ENCODE measurements at places on chromosomes 12 and 14.

DNA sequence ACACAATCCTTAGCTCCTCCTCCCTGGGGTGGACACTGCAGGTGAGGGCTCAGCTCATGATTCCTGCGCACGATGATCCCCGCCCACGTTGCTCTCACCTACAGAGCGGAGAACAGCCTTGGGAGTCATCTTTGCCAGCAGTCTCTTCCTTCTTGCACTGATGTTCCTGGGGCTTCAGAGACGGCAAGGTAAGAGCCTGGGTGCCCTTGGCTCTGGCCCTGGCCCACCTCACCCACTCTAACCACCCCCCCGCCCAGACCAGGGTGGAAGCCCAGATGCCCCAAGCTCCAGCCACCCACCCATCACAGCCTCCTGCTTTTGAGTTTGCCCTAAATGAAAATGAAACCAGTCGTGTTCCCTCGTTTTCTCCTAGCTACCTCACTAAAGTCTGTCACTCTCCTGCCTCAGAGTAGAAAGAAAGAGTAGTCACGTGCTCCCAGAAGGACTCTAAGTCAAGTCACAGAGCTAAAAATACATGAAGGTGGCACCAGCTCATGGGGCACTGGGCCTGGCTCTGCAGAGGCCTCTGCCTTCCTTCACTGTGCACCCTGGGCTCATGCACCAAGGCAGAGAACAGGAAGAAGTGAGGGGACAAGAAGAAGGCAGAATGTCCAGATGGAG, 9.0 kb downstream of the TAPBPL start:
- no peak for DNase-seq

DNA sequence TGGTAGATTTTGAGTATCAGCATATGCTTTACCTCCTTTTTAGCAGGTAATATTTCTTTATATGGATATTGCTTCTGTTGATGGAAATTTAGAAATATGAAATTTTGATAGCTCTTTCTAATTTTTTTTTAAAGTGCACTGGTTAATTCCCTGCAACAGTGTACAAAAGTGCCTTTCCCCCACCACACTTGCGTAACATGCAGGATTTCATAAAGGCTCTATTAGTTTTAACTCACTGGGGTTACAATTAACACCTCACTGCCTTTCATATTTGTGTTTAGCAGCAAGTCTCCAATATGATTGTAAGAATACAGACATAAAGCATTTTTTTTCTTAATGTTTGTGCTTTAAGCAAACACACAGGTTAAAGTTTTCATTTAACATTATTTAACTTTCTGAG, 25.6 kb downstream of the MNAT1 start:
- no peak for DNase-seq

DNA sequence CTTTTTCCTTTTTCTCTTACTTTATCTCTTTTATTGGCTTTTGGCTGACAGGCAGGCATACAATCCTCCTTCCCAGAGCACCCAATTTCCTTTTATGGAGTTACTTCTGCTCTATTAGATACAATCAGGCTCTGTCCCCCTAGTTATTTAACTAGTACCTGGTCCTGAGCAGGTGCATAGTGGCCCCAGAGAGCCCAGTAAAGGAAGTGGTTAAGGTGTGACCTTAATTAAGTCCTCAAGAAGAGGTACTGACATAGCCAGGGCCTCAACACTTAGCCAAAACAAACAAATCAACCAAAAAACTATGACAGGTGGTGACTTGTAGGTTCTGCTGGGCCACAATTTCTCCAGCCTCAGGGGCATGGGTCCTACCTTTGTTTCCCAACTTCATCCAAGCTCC, 82.9 kb downstream of the CCDC60 start:
- DNase-seq: no peak

DNA sequence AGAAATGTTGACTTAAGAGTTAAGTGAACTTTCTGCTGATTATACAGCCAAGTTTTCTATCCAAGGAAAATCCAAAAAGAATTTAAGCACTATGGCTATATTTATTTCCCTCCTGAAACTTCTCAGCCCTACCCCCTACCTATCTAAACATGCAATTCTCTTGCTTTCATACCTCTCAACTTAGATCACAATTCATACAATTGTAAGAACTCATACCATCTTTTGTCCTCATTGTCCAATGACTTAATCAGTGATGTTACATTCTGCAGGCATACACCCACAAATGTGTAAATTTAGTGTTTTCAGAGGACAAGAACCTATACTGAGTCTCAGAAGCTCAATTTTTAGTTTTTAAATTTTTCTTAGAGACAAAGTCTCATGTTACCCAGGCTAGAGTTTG, 62.1 kb downstream of the ZFC3H1 start:
- no peak for DNase-seq

DNA sequence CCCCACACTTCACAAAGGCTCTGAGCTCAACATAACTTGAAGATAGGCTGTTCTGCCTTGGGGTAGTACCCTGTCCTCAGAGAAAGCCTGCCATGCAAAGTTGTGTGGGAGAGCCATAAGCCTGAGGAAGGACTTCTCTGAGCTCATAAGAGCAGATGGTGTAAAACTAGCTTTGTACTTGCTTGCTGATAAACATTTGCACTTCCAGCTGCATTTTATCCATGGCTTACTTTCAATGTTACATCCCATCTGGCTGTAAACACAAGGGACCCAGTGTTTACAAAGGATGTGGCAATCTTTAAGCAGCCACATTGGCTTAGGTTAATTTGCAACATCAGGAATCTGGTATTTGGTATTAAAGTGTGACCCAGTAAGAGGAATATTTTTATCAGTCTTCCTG, 258.1 kb downstream of the IPO8 start:
- no peak for DNase-seq

DNA sequence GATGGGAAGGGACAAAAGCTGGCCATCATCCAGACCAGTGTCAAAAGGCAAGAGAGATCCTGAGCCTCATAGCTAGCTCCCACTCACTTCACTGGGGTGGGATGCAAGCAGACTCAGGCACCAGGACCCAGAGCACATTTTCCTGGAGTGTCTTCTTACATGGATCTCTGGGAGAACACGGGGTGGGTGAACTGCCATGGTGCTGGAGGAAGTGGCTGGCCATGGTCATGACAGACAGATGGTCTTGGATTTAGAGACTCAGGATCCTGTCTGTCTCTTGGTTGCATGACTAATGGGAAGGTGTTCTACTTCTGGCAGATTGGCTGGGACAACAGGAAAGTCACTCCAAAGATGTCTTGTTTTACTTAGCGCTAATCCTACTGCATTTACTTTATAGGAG, 311.5 kb downstream of the ATP23 start:
- DNase-seq: no peak

- DNase-seq: no peak
Measured at GRCh38 chr12:71214511-71215285, 56.9 kb upstream of the TSPAN8 start.

DNA sequence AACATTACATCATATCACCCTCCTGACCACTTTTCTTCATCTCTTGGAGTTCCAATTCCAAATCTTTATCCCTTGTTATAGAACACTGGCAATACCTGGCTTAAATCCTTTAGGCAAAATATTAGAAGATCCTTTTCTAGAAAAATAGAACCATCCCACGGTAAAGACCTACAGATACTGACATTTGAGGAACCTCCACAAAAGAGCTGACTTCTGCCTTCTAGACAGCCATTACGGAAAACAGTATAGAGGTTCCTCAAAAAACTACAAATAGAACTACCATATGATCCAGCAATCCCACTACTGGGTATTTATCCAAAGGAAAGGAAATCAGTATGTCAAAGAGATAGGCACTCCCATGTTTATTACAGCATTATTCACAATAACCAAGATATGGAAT, 241.7 kb upstream of the AMIGO2 start:
- no peak for DNase-seq

GRCh38 chr12:94841177-94841576, 162.3 kb downstream of the NDUFA12 start:
- DNase-seq: no peak

DNA sequence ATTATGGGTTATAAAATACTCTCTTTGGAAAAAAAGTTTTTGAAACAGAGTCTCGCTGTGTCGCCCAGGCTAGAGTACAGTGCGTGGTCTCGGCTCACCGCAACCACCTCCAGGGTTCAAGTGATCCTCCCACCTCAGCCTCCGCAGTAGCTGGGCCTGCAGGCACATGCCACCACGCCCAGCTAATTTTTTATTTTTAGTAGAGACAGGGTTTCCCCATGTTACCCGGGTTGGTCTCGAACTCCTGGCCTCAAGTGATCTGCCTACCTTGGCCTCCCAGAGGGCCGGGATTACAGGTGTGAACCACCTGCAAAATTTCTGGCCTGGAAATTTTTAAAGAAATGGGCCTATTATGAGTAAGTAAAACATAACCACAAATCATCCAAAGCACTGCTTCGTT, 3.8 kb downstream of the USP15 start:
- no peak for DNase-seq

DNA sequence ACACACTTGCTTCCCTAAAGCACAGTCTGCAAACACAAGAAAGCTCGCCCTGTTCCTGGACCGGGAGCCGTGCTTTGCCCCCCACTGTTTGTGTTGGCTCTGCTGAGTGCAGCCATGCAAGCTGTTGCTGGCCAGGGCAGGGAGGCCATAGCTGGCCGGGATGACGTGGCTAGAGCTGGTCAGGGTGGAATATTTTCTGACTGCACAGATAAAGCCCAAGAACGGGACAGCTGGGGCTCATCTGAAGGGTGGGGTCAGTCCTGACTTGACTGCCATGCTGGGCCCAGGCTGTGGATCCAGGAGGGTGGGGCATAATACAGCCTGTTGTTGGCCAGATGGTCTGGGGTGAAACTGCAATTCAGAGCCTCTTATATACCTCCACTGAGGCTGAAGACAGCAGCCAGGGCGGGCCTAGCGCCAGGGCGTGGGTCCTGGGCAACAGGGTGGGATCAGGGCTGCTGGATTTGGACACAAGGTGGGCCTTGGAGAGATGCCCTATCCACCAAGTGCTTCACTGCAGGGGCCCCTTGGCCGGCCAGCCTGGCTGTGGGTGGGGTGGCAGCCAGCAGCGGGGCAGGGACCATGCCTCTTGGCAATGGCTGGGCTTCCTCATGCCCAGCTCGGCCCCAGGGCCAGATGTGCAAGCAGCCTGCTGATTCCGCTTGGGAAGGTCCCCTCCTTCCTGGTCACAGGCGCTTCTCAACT, 14.8 kb downstream of the KMT5A start:
- DNase-seq: no peak

- DNase-seq: no peak
Measured at GRCh38 chr14:81341370-81341769, 58.8 kb downstream of the STON2 start.

DNA sequence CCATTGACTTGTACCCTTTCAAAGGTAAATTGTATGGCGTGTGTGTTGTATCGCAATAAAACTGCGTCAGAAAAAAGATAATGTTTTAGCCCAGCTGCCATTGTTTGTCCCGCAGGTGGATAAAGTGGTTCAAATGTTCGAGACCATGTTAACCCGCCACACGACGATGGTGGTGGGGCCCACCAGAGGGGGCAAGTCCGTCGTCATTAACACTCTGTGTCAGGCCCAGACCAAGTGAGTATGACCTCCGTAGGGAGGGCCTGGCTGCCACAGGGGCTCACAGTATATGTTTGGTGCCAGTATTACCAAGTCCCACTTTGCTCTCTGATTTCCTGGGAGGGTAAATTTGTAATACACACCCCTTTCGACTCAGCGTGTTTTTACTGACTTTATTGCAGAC, 96.9 kb downstream of the DNAH10 start:
- no peak for DNase-seq

DNA sequence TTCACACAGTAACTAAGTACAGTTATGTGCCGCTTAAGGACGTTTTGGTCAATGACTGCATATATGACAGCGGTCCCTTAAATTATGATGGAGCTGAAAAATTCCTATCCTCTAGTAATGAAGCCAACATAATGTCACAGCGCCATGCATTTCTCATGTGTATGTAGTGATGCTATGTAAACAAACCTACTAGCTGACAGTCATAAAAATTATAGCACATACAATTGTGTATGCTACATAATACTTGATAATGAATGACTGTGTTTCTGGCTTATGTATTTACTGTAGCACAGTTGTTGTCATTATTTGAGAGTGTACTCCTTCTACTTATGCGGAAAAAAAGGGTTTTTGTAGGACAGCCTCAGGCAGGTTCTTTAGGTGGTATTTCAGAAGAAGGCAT, 99.7 kb downstream of the DACT1 start:
- no peak for DNase-seq

DNA sequence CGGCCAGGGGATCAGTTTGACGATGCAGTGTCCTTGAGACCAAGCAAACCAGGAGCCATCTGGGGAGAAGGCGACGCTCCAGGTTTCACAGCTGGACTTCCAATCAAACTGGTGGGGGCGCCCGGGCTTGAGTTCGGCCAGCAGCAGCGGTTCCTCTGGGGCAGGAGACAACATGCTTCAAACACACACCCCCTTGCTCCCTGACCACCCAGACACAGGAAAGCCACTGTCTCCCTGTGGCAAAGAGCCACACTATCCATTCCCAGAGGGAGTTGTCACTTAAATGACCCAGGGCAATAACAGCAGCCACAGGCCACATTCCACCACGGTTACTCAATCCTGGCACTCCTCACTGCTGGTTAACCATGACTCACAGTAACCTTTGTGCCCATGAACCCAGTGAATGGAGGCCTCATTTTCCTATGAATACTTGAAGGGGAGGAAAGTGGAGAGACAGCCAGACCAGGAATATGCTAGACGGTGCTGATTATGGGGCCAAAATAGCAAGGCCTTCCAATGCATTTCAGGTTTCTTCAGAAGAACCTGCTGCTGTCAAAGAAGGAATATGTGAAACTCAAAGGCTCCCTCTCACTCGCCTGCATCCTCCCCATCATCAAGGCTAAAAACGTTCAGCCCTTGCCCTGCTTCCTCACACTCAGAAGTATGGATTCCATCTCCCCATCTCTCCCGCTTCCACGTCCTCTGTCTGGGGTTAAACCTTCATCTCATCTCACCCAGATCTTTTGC, 8.5 kb downstream of the WSB2 start:
- peak; percentile 98 for DNase-seq

- DNase-seq: no peak
Measured at GRCh38 chr12:112023759-112024396, 10.7 kb downstream of the ERP29 start.

DNA sequence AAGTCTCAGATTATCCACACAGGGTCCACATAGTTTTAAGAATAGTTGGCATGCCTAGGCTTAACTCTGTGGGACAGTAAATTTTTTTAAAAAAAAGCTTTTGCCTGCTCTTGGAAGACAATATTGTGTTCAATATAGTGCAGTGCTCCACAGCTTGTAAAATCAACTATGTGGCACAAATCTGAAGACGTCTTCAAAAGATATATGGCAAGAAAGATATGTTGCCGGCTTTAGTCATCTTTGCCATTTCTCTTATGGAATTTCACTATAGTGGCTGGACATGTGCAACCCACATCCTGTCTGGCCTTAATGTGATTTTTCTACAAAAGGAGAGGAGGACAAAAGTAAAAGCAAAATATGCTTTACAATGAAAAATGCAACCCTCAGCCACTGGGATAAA, 90.5 kb downstream of the MGST1 start:
- DNase-seq: no peak

All from HFFc6 (cell line).